ENCODE measurements at places on chromosomes 11 and 22.
A peak's percentile ranks its signal among the peaks of the same experiment; 100 is the strongest.

GRCh38 chr11:112735470-112735869 is 225.8 kb upstream of the NCAM1 start:
- DNase-seq, result no peak

- DNase-seq, result no peak
Measured at GRCh38 chr11:120675171-120675570, 163.6 kb downstream of the GRIK4 start.

DNA sequence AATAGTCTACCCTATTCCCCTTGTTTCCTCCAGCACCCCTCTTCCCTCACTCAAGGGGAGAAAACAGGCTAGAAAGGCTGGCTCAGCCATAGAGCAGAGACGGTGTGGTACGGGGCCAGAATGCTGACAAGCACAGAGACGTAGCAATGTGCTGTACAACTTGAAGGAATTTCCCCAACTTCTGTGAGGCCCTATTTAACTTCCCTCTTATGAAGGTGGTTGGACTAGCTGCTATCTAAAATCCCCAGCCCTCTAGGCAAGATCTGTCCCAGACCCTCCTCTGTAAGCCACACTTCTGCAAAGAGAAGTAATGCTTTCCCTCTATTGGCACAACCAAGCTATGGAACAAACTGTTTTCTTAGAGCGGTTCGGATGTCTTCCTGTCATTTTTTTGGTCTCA is 37.8 kb downstream of the PLEKHA7 start:
- no peak for DNase-seq

GRCh38 chr11:23078289-23078971 is 218.2 kb upstream of the CCDC179 start:
- peak; percentile 17 for DNase-seq

DNA sequence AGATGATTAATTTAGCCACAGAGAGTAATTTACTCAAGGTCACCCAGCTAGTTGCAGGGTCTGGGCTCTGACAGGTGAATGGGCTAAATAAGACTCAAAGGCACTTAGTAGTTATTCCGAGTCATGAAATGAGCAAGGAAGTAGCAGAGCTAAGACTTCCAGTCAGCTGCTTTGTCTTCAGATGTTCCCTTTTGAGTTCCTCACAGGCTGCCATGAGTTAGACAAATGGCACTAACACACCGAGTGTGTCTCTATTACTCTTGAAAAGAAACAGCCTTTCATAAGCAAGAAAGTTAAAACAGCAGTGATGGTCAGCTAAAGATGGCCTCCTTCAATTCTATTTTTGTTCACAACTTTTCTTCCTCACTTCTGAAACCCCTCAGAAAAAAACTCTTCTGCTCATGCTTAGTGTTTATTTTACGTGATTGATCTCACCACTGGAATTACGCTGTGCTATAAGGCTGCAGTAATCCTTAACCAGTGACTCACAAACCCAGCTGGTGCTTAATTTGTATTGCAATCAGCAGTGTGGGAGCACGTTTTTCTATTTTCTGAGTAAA is 389.1 kb downstream of the AASDHPPT start:
- DNase-seq, result no peak

- DNase-seq, result no peak
Measured at GRCh38 chr11:106086135-106086534, 8.7 kb downstream of the AASDHPPT start.

DNA sequence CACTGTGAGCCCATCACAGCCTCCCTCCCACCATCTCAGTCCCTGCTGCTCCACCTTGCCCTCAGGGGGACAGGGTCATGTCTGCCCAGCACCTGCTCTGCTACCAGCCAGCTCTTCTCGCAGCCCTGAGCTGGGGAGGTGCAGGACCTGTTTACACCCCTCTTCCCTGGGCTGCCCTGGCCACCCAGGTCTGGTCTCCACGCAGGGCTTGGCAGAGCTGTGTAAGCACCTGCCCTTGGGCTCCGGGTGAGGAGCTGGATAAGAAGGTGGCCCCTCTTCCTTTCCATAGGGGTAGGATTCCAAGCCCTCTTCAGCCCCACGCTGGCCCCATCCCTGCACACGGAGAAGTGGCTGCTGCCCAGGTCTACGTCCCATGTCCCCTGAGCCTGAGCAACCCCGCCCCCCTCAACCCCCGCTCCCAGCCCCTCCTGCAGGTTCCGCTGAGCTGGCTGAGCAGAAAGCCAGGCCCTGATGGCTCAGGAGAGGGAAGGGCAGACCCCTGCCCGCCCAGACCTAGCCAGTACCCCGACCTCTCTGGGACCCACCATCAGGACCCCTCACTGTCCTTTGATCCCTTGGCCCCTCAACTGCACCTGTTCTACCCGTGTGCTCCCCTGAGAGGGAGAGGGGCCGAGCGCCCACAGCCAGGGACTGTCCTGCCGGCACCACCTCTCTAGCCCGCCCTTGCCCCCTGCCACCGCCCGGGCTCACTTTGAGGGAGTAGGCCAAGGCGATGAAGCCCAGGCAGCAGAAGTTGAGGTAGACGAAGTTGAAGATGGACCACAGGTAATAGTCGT is 3.2 kb downstream of the IFITM10 start:
- no peak for DNase-seq
